ENCODE measurements at places on chromosomes 1 and 21. TPM values are rescaled to one million over a fixed set of nuclear protein-coding genes. Genes with fewer than 3 reads are reported as not detected.

Gene KCNK2
- total RNA-seq = not detected

Gene ETV3L
- not detected for total RNA-seq

Gene ST6GALNAC5
- total RNA-seq = not detected

Gene PIK3CD
- 59.4 TPM for total RNA-seq

Gene CASQ2
- total RNA-seq = not detected

DNA sequence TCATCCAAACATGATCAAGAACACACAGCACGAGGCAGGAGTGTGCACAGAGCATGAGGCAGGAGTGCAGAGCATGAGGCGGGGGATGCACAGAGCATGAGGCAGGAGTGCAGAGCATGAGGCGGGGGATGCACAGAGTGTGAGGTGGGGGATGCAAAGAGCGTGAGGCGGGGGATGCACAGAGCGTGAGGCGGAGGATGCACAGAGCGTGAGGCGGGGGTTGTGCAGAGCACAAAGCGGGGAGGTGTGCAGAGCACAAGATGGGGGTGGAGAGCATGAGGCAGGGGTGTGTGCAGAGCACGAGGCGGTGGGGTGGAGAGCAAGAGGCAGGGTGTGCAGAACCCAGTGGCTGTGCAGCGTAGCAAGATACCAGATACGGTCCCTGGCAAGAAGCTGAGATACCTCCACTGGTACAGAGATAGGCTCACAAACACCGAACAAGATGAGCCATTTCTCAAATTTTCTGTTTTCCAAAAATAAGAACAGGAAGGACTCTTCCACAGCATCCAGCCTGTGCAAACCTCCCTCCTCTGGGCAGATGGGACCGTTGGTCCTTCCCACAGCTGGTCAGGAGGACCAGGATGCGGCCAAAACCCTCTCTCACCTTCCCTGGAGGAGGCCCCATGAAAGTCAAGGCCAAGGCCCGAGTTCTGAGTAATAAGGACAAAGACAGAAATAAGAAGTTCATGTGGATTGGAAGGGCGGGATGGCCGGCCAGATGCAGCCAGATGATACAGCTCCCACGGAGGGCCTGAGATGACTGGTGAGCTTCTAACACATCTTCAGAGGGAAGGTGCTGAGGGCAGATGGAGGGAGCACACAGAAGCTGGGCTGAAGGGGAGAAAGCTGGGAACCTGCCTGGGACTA lies 12.0 kb downstream of the SPATC1L start:
- no peak for DNase-seq

DNA sequence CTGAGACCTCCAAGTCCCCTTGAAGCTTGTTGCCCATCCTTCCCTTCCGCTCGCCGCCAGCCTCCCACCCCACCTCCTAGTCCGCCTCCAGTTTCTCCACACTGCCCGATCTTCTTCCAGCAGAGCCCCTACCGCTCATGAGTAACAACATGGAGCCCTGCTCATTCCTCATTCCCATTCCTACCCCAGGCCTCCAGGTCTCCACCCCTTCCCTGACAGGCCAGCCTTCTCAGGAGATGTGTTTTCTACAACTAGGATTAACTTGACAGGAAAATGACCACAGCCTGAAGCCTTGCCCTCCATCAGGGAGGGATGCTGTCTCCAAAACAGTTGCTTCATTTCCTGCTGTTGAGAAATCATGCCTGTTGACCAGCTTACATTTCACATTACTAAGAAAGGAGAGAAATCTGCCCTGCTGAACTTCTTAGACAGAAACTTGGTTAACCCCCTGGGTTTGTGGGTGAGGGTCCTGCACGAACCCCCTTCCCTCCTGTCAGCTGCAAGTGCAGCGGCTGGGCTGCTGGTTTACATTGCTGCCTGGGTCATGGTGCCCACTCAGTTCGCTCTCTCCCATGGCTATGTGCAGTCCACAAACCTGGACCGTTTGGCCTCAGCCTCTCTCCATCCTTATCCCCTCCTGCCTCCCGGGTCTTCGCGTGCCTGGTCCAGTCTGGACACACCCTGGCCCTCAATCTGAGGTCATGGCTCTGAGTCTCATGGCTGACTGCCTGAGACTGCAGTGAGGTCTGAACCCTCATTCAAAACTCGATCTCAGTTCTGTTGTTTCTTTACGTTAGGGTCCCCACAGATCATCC lies 16.1 kb upstream of the CHI3L1 start:
- DNase-seq = no peak

- no peak for DNase-seq
These were observed 102.1 kb upstream of the NBPF4 start for GRCh38 chr1:108345776-108346531.

- DNase-seq = no peak
These were observed 14.7 kb downstream of the CASQ2 start for GRCh38 chr1:115753830-115754229.

- DNase-seq = no peak
These were observed 4.5 kb upstream of the SDC3 start for GRCh38 chr1:30912913-30913652.

DNA sequence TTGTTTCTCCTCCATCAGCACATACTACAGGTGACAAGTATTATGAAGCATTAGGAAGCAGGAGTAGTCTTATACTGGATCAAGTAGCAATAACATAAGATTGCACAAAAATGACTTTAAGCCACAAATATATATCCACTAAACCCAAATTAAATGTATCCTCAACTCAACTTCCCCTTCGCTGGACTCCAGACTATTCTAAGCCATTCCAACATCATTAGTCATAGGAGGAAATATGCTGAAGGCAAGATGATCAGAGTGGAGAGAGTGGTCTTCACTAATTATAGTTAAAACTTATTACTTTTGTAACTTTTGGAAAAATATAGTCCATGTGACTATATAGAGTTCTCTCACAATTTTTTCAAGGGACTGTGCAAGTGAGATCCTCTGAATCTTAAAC lies 390.7 kb upstream of the ZP4 start:
- no peak for DNase-seq

- DNase-seq = no peak
These were observed 18.1 kb upstream of the AVPR1B start for GRCh38 chr1:206135248-206135647.

DNA sequence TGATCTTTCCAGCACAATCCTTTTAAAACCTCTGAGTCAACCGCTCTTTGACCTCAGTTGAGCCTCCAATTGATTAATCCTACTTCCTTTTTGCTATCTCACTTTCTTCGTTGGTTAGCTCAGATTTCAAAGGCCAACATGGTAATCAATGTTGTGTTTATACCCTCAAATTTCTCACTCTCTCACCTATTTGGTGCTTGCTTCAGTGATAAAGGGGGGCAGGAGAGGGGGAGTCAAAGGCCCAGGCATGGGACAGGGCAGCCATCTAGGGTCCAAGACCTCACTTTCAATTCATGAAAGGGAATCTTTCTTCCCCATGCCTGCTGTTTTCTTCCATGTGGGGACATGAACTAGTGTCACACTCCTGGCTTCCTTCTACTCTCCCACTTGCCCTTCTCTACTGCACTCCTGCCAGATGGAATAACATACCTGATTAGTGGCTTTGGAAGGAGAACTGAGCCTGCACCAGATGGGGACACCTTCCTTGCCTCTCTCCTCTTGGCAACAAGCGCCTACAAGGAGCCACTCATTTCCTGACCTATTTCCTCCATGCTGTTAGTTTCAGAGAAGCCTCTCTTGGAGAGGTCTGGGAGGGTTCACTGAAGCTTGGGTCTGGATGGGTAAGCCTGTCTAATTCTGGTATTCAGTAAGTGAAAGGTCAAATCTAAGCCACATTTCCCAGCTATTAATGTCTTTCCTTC lies 73.3 kb upstream of the ARHGAP29 start:
- peak; percentile 82 for DNase-seq

GRCh38 chr1:53326598-53327181 lies 1.2 kb downstream of the LRP8 start:
- DNase-seq = no peak

- DNase-seq = no peak
These were observed 122.8 kb downstream of the PLPP3 start for GRCh38 chr1:56456435-56457101.

GRCh38 chr1:204254031-204254661 lies 40.4 kb upstream of the GOLT1A start:
- DNase-seq = no peak

GRCh38 chr1:64356636-64357256 lies 113.2 kb upstream of the CACHD1 start:
- DNase-seq = no peak

DNA sequence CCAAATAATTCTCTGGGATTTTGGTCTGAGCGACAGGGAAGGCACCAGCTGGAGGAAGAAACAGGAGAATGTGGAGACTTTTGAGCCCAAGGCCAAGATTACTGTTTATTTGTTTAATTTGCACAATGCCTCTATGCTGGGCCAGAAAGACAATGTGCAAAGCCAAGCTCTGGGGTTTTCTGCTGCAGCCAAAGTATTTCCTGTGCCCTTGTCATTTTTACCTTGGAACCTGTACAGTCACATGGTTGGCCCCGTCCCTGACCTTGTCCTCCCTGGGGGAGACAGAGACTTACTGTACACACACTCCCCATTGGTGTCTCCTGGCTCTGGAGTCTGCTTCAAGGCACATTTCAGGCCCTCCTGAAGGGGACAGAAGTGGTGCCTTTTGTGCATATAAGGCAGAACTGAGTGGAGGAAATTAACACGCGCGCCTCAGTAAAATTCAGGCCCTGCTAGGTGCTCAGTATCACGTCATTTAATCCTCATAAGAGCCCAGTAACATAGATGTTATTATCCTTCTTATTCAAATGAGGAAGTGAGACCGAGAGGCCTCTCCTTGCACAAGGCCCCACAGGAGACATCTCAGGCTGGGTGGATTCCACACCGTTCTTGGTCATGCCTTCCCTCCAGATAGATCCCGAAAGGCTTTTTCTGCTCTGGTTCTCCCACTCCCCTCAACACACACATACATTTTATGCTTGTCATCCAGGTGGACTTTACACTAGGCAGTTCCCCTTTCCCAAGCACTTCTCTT lies 21.1 kb downstream of the C1orf115 start:
- no peak for DNase-seq

GRCh38 chr1:217275655-217276398 lies 355.1 kb downstream of the GPATCH2 start:
- DNase-seq = no peak

DNA sequence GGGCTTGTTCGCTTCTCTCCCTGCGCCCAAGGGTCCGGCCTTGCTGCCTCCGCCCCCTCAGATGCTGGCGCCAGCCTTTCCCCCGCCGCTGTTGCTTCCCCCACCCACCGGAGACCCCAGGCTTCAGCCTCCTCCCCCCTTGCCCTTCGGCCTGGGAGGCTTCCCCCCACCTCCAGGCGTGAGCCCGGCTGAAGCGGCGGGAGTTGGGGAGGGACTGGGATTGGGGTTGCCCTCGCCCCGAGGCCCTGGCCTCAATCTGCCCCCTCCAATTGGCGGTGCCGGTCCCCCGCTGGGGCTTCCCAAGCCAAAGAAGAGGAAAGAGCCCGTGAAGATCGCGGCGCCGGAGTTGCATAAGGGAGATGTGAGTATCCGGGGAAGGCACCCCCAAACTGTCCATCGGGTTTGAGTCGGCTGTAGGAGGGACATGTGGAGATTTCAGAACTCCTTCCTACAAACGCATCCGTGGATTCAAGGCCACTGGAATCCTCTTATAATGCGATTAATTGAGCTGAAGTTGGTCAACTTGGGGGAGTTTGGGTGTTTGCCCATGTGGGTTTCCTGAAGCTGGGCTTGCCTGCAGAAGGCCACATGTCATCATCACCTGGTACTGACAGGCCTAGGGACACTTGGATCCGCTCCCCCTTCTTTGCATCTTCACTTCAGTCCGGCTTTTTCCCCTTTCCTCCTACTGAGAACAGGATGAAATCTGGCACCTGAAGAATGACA lies 707 bp downstream of the PRCC start:
- DNase-seq = peak; percentile 45

DNA sequence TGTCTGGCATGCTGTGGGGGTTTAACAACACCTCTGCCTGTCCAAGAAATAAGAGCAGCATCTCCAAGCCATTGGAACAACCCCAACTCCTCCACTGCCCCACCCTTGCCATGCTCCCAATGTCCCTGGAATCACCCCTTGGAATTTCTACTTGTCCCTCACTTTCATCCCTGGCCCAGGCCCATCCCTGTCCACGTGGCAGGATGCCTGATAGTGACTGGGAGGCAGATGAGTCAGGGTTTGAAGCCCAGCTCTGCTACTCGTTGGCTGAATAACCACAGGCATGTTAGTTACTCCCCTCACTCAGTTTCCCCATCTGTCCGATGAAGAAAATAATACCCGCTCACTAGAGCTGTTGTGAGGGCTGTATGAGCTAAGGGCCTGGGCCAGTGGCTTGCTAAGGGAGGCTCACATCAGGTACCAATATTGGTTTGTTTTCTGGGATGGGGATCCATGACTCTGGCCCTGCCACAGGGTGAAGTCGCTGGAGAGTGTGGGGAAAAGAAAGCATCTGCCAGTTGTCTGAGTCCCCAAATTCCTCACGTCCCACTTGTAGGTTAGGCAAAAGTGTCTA lies 99.4 kb upstream of the TLR5 start:
- no peak for DNase-seq

Measured in G401 (cell line).